ENCODE measurements at places on chromosomes 7 and 10.
A peak's percentile ranks its signal among the peaks of the same experiment; 100 is the strongest.

- DNase-seq, result no peak
Observed at GRCh38 chr7:104960741-104961448, 53.1 kb upstream of the KMT2E start.

- DNase-seq, result no peak
Observed at GRCh38 chr7:157439761-157440160, 103.0 kb downstream of the DNAJB6 start.

- no peak for DNase-seq
Observed at GRCh38 chr10:113369365-113369694, 183.5 kb upstream of the HABP2 start.

GRCh38 chr7:70583965-70584883 is 547.7 kb upstream of the GALNT17 start:
- peak; percentile 32 for DNase-seq

GRCh38 chr7:55983537-55983936 is 19.2 kb downstream of the NIPSNAP2 start:
- no peak for DNase-seq

DNA sequence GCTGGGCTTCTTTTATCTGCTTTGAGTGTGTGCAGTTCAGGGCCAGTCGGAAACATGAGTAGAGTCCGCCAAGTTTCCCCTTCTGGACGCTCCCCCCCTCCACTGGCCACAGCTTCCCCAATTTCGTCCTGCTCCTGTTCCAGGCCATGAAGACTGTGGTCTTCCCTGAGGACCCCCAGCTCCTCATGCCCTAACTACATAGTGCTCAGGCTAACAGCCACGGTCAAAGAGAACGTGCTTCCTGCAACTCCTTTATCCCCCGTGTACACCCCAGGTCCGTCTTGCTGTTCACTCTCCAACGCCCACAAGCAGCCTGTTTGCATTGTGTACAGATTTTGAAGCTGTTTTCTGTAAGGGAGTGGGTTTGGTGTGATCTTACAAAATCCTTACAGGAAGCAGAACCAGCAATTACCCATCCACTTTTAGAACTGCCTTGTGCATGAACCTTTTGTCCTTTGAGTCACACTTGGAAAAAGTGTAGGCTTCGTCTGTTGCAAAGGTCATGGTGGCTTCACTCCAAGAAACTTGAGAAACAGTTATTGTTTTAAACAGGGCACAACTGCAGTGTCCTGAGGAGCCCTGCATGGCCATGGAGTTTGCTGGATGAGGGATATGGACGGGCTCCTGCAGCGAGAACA is 77.0 kb upstream of the FAM20C start:
- no peak for DNase-seq

DNA sequence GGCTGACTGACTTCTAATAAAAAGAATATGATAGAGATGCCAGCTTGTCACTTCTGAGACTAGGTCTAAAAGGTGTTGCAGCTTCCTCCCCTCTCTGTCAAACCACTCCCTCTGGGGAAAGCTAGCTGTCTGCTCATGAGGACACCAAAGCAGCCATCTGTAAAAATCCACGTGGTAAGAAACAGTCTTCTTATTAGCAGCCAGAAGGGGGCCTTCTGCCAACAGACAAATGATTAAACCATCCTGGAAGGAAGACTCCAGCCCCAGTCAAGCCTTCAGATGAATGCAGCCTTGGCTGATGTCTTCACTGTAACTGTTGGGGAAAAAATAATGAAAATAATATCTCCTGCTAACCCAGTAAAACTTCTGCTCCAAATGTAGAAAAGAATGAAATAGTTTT is 41.9 kb upstream of the DAGLB start:
- no peak for DNase-seq

DNA sequence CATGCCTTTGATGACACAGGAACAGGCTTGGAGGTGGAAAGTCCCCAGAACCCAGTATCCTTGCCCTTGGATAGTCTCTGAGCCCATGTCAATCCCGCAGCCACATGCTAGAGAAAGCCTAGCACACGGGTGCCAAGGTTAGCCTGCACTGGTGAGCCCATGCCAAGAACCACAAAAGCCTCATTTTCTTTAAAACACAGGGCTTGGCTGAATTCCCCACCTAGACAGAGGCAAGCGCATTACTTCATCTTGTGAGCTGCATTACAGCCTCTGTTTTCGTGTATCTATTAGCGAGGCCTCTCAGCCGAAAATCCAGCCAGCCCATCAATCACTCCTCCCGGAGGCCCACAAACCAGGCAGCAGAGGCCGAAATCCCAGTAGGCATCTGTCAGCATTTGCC is 314.9 kb upstream of the AUTS2 start:
- no peak for DNase-seq

- DNase-seq, result no peak
Observed at GRCh38 chr7:69122953-69123352, 475.3 kb upstream of the AUTS2 start.

DNA sequence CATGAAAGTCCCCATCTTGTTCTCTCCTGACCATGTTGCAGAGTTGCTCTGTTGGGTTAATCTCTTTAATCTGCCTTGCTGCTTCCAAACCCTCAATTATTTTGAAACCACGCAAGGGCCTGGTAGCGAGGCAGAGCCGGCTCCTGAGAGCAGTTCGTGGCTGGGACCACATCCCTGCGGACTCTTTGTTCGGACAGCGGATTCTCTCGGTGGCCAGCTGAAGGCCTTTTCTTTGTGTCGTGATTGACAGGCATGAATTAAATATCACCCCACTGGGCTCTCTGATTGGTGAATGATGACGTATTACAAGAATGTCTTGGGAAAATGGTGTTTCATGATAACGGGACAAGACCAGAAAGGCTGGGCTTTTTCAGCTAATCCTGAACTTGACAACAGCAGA is 66.9 kb upstream of the ARHGAP21 start:
- DNase-seq, result no peak

DNA sequence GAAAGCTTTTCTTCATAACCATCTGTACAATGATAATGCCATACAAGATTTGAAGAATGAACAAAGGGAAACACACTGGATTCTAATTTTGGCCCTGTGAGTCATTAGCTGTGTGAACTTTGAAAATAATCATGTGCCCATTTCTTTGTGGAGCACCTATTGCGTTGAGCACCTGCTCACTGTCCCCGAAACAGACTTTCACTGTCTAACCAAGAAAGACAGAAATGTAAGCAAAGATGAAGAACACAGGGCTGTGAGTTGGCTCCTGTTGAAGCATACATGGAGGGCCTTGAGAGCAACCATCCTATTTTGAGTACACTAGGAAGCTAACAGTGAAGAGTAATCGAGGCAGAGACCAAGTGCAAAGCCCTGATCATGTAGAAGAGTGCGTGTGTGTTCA is 118.4 kb upstream of the SLC25A13 start:
- DNase-seq, result no peak

DNA sequence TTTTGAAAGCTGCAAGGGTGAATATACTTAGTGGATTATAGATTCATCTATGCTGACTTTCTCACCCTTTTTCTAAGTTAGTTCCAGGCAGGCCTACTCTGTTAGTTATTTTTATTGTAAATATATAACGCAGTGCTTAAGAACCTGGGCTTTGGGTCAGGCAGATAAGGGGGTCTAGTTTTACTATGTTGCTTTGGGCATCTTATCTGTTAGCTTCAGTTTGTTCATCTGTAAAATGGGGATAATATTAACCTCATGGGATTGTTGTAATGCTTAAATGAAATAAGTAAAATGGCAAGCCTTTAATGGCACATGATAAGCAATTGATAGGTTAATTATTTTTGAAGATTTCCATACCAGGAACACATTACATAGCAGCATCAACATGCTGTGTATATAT is 79.5 kb downstream of the ST7 start:
- no peak for DNase-seq

- DNase-seq, result no peak
Observed at GRCh38 chr7:32026083-32026425, 44.2 kb downstream of the PDE1C start.
